Neural progenitor cell (in vitro differentiated cells): ENCODE measurements at places on chromosomes 4 and X.
A peak's percentile ranks its signal among the peaks of the same experiment; 100 is the strongest.

GRCh38 chr4:141425124-141425523 is 204.4 kb downstream of the ZNF330 start:
- H3K4me3 ChIP-seq, result no peak overlapping the region
- no peak for DNase-seq
- H3K27ac ChIP-seq, result no peak overlapping the region

- no peaks in the 10 kb centered on the region for H3K4me1 ChIP-seq
- H3K27ac ChIP-seq, result no peak overlapping the region
- H3K27me3 ChIP-seq, result peaks cover 53% of the 10 kb centered on the region
- DNase-seq, result no peak
- H3K4me3 ChIP-seq, result no peak overlapping the region
Observed at GRCh38 chrX:130114141-130114588, 3.9 kb upstream of the ELF4 start.

DNA sequence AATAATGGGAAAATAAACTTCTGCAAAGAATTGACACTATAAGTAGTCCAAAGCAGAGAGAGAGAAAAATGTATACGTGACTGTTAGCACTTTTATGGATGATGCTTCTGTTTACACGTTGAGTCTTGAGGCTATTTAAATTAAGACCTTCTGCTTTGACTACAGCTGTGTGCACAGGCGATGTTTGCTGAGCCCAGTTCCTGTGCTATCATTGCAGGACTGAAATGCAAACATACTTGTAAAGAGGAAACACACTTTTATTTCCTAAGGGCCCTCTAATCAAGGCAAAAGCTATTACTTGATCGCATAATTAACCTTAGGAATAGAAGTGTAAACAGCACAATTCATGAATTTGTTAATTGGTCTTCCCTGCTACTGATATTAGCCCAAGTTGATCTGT is 226.9 kb downstream of the FBXW7 start:
- H3K27me3 ChIP-seq, result no peaks in the 10 kb centered on the region
- H3K4me3 ChIP-seq, result no peak overlapping the region
- no peaks in the 10 kb centered on the region for H3K4me1 ChIP-seq
- no peak overlapping the region for H3K27ac ChIP-seq

GRCh38 chrX:131068945-131069719 is 11.0 kb downstream of the ARHGAP36 start:
- no peaks in the 10 kb centered on the region for H3K36me3 ChIP-seq
- peak; percentile 84 for DNase-seq
- H3K27ac ChIP-seq, result no peak overlapping the region
- H3K4me3 ChIP-seq, result peak overlapping the region; percentile 44
- peaks cover 7% of the 10 kb centered on the region for H3K4me1 ChIP-seq

- no peaks in the 10 kb centered on the region for H3K36me3 ChIP-seq
- peak overlapping the region; percentile 6 for H3K27ac ChIP-seq
- peak overlapping the region; percentile 44 for H3K4me3 ChIP-seq
- peak; percentile 82 for DNase-seq
- no peaks in the 10 kb centered on the region for H3K27me3 ChIP-seq
Observed at GRCh38 chr4:13445841-13446790, 38.0 kb downstream of the RAB28 start.

DNA sequence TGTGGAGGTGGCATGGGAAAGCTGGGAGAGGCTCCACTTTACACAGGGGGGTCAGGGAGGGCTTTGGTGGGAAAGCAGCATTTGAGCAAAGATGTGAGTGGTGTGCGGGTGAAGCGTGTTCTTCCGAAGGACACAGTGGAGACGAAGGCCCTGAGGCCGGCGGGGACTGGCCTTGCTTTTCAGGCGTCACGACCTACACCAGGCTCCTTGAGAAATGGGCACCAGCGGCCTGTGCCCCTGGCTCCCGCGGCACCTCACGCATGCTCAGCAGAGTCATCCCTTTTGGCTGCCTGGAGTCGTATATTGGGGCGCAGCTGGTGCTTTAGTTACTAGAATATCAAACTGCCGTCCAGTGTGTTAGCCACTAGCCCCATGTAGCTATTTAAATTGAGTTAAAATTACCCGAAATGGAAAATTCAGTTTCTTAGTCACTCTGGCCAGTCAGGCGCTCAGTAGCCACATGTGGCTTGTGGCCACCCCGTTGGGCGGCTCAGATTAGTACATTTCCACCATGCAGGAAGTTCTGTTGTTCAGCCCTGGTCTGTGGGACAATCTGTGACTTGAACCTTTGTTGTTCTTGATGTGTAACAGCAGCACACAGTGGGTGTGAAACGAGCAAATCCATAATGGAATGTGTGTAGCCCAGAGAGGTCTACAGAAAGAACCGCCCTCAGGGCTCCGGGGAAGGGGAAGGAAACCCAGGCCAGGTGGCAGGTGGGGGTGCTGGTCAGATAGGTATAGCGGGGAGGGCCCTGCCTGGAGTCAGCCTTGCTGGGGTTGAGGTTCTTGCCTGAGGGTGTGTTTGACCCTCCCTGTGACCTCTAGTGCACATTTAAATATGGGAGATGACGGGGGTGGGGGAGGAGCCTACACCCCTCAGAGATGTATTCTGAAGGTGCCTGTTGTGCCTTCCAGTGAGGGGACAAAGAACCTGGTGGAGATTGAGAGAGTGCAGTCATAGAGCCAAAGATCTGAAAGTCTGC is 30.4 kb downstream of the TBC1D14 start:
- peaks cover 52% of the 10 kb centered on the region for H3K4me1 ChIP-seq
- DNase-seq, result peak; percentile 54
- H3K27ac ChIP-seq, result peak overlapping the region; percentile 21
- no peaks in the 10 kb centered on the region for H3K36me3 ChIP-seq

GRCh38 chrX:2566055-2566454 is 65.3 kb upstream of the DHRSX start:
- no peak overlapping the region for H3K4me3 ChIP-seq
- H3K36me3 ChIP-seq, result no peaks in the 10 kb centered on the region
- H3K27me3 ChIP-seq, result no peaks in the 10 kb centered on the region
- H3K27ac ChIP-seq, result no peak overlapping the region

- no peaks in the 10 kb centered on the region for H3K36me3 ChIP-seq
- H3K4me1 ChIP-seq, result peaks cover 39% of the 10 kb centered on the region
- no peak overlapping the region for H3K4me3 ChIP-seq
- no peak overlapping the region for H3K27ac ChIP-seq
Observed at GRCh38 chr4:139918591-139918990, 235.4 kb downstream of the MAML3 start.

- peaks cover 21% of the 10 kb centered on the region for H3K4me1 ChIP-seq
- peak overlapping the region; percentile 50 for H3K27ac ChIP-seq
- H3K36me3 ChIP-seq, result peaks cover 7% of the 10 kb centered on the region
- no peak for DNase-seq
Observed at GRCh38 chr4:52617336-52618020, 41.6 kb downstream of the USP46 start.

DNA sequence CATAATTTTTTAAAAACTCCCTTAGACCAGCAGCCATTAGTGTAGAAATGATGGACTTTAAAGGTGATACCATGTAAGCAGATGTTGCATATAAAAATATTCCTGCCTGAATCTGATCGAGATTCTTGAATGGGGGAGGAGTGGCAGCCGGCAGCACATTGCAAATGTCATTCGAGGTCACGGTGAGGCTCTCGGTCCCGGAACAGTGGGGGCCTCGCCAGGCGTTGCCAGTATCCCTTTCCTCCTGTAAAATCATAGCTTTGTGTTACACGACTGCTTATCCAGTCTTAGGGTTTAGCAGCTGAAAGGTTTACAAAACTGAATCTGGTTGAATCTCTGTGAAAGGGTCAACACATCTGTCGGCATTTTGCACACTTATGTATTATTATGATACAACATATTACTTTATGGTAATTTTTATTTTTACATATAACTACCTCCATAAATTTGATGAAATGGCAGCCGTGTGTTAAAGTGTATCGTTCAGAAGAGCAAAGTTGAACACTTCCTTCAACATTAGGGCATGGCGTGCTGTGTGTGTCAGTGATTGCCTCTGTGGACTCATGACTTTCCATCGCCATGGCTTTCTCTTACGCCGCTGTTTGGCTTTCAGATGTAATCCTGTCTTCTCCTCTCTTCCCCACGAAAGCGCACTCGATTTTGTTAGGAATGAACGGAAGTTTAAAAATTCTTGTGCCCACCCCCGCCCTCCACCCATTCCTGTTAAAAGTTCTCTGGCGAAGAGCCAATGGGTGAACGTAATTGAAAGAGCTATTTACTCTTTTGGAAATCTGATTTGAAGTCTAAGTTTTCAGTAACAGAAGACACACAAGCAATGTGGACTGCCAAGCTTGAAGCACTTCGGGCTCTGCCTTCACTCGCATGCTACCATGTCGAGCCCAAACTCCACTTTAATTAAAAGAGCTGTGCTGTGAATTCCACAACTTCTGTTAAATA is 114.8 kb downstream of the STOX2 start:
- H3K36me3 ChIP-seq, result no peaks in the 10 kb centered on the region
- no peak for DNase-seq
- H3K4me1 ChIP-seq, result no peaks in the 10 kb centered on the region
- H3K27me3 ChIP-seq, result no peaks in the 10 kb centered on the region

DNA sequence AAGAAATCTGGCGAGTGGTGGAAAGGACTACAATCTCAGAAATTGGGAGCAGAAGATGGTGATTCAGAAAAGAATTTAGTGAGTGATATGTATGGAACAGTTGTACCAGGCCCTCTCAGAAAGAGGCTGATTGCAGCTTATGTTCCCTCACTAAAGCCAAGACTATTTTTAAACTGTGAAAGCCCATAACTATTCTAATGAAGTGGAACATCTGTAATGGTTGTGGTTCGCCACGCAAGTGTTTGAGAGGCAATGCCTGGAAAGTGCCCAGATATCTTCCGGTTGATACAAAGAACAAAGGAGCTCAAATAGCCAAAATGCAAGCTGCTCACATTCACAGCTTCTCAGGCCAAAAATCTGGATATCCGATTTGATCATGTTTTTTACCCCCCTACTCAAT is 1250.7 kb downstream of the RAPGEF2 start:
- H3K4me3 ChIP-seq, result no peak overlapping the region
- H3K27ac ChIP-seq, result no peak overlapping the region

- peak overlapping the region; percentile 53 for H3K27ac ChIP-seq
- no peaks in the 10 kb centered on the region for H3K27me3 ChIP-seq
- H3K36me3 ChIP-seq, result no peaks in the 10 kb centered on the region
- H3K4me1 ChIP-seq, result peaks cover 42% of the 10 kb centered on the region
- DNase-seq, result no peak
Observed at GRCh38 chr4:128830906-128831503, 21.5 kb downstream of the JADE1 start.

DNA sequence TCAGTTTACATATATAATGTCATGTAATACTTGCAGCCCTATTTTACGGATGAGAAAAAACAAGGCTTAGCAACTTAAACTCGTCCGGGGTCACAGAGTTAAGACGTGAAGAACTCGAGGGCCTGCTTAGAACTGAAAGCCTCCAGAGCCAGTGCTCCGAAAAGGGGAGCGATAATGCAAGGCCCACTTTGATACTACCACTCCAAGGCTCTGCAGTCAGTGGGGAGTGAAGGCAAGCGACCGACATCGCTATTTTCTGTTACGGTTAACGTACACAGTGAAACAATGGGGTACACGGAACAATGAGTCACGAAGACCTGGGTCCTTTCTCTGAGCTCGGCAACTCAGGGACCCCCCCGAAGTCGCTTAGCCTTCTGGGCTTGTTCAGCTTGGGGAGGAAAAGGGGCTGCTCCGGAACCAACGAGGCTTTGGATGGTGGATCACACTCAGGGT is 965 bp downstream of the PPA2 start:
- H3K4me1 ChIP-seq, result peaks cover 21% of the 10 kb centered on the region
- H3K36me3 ChIP-seq, result no peaks in the 10 kb centered on the region
- H3K27me3 ChIP-seq, result peaks cover 35% of the 10 kb centered on the region
- peak overlapping the region; percentile 92 for H3K27ac ChIP-seq
- H3K4me3 ChIP-seq, result peak overlapping the region; percentile 61

DNA sequence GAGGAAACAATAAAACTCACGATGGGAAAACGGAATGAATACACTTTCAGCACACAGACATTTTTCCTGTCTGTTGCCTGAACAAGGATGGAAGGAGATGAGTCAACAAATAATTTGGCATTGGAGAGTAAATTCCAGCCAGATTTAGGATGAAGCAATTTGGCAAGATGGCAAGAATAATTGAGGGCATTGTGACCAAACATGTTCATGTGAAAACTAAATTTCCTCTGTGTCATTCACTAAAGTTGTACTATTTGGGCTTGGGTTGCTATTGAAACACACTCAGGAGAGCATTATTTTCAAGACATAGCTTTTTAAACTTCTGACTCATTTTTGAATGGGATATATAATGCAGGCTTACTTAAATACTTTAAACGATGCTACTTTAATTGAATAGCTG is 1614.4 kb downstream of the PCDH19 start:
- DNase-seq, result no peak
- H3K27ac ChIP-seq, result no peak overlapping the region
- H3K4me3 ChIP-seq, result no peak overlapping the region

DNA sequence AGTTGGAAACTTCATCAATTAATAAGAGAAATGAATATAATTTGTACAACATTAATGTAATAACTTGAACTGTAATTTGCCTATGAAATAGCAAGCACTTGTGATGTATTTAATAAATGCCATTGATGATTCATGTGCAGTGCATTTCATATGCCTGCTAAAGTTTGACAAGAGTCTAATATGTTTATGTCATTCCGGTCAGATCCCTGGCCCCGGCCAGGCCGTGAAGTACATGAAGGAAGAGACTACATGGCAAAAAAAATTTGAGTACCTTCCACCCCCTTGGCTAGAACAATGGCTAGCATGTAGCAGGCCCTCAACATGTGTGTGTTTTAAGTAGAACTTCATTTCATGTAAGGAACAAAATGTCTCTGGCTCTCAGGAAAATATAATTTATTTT is 161.3 kb downstream of the ATP10D start:
- no peak overlapping the region for H3K27ac ChIP-seq
- no peaks in the 10 kb centered on the region for H3K36me3 ChIP-seq

GRCh38 chrX:19804151-19804550 is 83.2 kb downstream of the SH3KBP1 start:
- no peak for DNase-seq
- no peak overlapping the region for H3K4me3 ChIP-seq
- no peak overlapping the region for H3K27ac ChIP-seq
- no peaks in the 10 kb centered on the region for H3K4me1 ChIP-seq

GRCh38 chr4:7631288-7632014 is 196.7 kb upstream of the PSAPL1 start:
- H3K4me3 ChIP-seq, result no peak overlapping the region

DNA sequence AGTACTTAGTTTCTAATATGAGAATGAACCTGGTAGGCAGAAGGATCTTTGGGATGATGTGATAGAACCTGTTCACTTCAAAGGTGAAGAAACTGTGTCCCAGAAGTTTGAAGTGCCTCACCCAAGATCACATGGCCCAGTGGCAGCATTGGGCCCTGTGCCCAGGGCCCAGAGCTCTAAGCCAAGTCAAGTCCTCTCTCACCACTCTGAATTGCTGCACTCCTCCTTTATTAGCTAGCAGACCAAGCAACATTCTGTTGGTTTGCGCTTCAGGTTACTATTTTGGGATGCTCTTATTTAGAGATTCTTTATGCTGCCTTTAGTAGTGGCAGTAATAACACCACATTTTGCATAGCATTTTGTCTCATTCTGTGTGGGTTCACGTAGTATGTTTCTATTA is 82.7 kb downstream of the PARM1 start:
- no peaks in the 10 kb centered on the region for H3K36me3 ChIP-seq
- H3K4me1 ChIP-seq, result no peaks in the 10 kb centered on the region
